ENCODE measurements at places on chromosomes 16 and 17. TPM values are rescaled to one million over a fixed set of nuclear protein-coding genes. Genes with fewer than 3 reads are reported as not detected.

Gene IKZF3
- under 0.01 TPM for total RNA-seq

Gene SLC4A1
- not detected for total RNA-seq

Gene TBX2
- 6.4 TPM for total RNA-seq

Gene TMEM186
- total RNA-seq = 3.0 TPM

Gene IRX3
- 8.2 TPM for total RNA-seq

Gene FOXJ1
- not detected for total RNA-seq

Gene CCL5
- total RNA-seq = not detected

Gene TNFRSF13B
- total RNA-seq = not detected

Gene KRT24
- total RNA-seq = not detected

Gene CLDN6
- total RNA-seq = not detected

Gene ZNF597
- 2.9 TPM for total RNA-seq

Gene KCNAB3
- 0.45 TPM for total RNA-seq

Gene ATP2A3
- 0.89 TPM for total RNA-seq

Gene USP32
- 31.0 TPM for total RNA-seq

Gene DECR2
- 5.8 TPM for total RNA-seq

Gene MLKL
- 4.2 TPM for total RNA-seq

Gene ZNF319
- 1.5 TPM for total RNA-seq

Gene CACNA1H
- not detected for total RNA-seq

Gene ACE
- total RNA-seq = not detected

Gene FBXO39
- total RNA-seq = not detected

Data from SJSA1 (cell line).